ENCODE measurements at places on chromosomes 11 and 22.

DNA sequence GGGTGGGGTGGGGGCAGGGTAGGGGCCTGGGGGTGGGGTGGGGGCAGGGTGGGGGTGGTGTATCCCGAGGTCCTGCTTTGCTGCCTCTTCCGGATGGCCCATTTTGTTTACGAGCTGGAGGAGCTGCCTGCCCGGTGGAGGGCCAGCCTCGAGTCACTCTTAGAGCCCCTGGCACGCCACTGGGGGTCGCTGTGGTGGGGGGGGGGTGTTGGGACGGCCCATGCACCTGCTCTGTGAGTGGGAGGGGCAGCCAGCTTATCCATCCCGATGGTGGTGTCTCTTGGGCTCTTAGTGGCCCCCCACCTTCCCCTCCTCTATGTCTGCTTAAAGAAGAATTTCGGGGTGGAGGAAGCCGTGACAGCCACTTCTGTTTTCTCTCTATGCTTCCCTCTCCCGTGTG lies 24.6 kb downstream of the MRGPRD start:
- DNase-seq, result peak; percentile 12

- DNase-seq, result no peak
Observed at GRCh38 chr22:22219140-22219996, 25.2 kb upstream of the VPREB1 start.

- no peak for DNase-seq
Observed at GRCh38 chr11:88398372-88398771, 60.8 kb upstream of the CTSC start.

DNA sequence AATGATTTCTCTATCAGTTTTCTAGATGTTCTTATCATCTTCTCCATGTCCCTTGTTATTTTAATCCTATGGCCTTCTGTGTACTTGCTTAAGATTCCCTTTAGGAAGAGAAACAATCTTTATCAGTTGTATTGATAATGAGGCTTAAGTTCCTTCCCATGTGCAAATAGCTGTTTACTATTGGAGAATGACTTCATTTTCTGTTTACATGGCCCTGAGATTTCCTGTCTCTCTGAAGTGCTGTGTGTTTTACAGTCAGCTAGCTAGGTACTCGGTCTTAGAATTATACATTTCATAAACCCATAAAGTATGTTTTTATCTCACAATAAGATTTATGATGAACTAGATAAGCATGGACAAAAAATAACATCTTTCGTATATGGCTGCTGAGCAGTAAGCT lies 67.5 kb upstream of the CCDC179 start:
- DNase-seq, result no peak

GRCh38 chr11:116062129-116062489 lies 557.9 kb upstream of the CADM1 start:
- no peak for DNase-seq

GRCh38 chr11:75820645-75821044 lies 5.6 kb downstream of the UVRAG start:
- DNase-seq, result no peak

- DNase-seq, result no peak
Observed at GRCh38 chr11:9862981-9863380, 199.1 kb downstream of the SWAP70 start.

GRCh38 chr11:96074551-96075310 lies 150.8 kb upstream of the MTMR2 start:
- no peak for DNase-seq

- DNase-seq, result no peak
Observed at GRCh38 chr22:50282361-50283155, 12.4 kb upstream of the MAPK11 start.

- no peak for DNase-seq
Observed at GRCh38 chr11:57214494-57214893, 22.6 kb downstream of the APLNR start.

DNA sequence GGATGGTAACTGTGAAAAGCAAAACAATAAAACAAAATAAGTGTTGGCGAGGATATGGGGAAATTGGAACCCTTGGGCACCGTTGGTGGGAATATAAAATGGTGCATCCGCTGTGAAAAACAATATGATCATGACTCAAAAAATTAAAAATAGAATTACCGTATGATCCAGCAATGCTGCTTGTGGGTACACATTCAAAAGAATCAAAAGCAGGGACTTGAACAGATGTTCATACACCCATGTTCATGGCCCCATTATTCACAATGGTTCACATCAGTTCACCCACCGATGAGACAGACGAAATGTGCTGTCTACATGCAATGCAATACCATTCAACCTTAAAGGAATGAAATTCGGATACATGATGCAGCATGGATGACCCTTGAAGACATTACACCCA lies 1.2 kb upstream of the DERL3 start:
- DNase-seq, result no peak

DNA sequence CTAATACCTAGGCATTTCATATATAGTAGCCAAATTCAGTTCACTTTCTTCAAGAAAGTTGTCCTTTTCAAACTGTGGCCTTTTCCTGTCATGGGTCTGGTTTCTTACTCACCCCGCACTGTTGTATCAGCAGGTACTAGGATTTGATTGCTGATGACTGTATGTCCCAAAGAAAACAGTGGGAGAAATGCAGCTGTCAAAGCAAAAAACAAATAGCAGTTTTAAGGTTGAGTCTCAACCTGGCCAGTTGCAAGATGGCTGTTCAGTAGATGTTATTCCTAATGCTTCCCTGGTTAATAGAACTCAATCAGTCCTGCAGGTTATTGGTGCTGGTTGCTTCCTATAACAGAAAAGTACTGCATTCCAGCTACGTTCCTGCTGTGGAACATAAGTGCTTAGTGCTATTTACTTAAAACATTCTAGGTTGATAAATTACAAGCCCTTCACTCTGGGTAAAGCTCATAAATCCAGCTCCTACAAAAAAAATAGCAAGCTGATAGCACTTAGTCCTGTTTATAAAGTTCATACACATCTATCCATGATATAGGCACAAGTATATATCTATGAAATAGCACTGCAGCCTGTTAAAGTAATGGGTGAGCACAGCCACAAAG lies 26.6 kb downstream of the NF2 start:
- DNase-seq, result no peak

DNA sequence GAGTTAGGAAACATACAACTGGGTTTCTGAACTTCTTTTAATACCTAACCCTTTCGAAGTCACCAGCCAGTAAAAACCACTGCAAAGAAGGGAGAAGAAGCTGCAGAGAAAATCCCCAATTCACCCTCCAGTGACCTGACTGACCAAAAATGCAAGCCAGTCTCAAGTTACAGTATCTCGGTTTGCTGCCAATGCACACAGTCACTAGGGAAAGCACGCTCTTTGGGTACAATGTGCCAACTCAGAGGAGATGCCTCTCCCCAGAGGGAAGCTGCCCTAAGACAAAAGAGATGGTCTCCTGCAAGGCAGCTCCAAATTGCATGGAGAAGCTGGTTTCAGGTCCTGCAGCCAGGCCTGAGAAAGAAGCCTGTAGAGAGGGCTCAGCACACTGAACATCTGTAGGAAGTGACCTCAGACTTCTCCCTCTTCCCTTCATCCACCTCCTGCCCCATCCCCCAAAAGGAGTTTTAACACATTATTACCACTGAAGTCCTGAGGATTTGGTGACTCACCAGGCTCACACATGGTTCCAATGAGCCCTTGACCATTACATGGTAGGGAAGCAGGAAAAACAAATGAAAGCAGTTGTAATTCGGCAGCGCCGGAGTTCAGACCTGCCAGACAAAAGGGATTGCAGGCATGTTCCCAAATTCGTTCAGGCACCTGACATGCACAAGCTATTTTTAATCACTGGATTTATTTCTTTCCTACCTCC lies 90.1 kb downstream of the ETS1 start:
- DNase-seq, result no peak

DNA sequence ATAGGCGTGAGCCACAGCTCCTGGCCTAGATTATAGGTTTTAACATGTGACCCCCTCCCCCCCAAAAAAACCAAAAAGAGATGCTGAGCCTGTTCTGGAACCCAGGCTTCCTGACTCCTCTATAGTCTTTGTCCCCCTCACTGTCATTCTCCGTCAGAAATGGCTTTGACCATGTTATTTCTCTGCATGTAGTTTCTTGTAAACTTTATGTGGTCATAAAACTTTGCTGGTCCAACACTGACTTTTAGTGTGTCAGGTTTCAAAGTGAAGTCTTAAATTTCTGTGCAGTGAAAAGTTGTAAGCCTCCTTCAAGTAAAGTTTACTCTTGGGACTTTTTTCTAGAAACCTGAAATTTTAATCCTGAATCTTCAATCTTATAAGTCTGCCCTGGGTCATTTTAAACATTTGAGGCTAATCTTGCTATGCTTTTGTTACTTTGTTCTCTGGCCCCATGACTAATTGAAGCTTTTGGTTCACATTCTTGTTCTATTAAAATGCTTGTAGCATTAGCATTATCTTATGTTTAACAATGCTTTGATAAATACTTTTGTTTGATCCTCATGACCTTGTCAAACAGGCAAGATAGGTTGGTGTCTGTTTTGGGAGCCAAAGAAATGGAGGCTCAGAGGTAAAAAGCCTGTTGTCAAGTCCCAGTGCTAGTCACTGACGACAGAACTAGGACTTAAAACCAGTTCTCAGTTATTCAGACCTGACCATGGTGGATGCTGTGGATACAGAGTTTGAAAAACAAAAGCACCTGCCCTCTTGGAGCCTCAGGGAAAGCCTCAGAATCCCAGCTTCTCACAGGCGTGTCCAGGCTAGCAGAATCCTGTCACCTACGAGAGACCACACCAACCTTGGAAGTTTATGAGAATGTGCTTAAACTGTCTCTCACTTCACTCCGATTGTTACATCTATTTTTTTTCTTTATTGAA lies 87.7 kb upstream of the HORMAD2 start:
- DNase-seq, result no peak

DNA sequence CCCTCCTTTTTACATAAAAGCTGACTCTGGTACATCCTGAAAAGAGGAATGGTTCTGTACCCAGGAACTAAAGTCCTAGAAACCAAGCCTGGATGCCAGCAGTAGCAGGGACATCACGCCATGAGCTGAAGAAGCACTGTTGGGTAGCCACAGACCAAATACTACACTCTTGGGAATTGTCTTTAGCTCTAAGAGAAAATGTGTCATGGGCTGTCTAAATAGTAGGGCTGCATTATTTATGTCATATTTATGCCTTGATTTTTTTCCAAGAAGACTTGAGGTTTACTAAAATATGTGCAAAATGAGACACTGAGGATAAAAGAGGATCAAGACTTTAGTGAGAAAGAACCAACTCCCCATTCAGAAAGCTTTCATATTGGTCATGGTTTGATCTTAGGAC lies 213.6 kb downstream of the RAB38 start:
- DNase-seq, result no peak

DNA sequence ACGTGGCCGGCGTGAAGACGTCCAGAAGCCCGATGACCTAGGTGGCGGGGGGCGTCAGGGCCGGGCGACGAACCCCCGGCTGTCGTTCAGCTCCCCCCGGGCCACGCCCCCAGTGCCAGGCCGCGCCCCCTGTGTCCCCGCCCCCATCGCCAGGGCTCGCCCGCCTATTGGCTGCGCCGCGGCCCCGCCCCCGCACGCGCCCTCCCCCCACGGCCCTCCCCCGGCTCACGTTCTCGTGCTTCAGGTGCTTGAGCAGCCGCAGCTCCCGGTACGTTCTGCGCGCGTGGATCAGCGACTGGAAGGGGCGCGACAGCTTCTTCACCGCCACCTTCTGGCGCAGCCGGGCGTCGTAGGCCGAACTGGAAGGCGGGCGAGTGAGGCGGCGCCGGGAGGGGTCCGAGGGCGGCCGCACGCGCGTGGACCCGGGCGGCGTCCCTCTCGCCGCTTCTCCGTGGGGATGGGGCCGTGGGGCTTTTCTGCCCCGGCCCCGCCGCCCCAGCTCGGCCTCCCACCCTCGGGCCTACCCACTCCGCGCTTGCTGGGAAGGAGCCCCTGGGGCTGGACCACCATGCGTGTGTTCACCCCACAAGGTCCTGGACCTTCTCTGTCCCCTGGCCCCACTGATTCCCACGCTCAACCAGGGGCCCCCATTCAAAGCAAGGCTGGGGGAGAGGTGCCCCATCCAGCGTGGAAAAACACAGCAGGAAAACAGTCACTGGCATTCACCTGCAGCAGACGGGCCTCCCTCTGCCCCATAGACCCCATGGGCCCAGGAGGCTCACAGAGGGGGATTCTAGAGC lies 2.4 kb downstream of the MAPK11 start:
- peak; percentile 45 for DNase-seq

DNA sequence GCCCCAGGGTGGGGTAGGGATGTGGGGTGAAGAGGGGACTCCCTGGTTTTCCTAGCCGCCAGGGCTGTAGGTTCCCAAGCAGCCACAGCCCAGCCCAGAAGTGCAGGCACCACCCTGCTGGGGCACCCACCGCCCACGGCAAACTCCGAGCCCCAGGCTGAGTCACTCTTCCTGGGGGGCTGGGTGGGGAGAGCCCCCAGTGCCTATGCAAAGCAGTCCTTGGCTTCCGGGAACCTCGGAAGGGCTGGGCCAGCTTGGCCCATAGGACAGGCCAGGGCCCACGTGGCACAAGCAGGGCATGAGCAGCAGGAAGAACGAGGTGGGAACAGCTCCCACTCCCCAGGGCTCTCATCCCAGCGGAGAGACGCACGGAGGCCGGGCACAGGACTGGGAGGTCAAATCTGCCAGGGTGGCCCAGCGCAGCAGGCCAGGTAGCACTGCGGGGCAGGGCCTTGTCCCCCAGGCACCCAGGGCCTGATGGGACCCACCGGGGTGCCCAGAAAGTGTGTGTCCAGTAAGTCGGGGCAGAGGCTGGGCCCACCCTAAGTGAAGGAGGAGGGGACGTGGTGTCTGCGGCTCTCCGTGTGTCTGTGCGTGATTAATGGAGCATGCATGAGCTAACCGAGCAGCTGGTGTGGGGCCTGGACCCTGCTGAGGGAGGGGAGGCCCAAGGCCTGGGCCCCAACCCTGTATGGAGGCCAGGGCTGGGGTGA lies 4.6 kb upstream of the IL17REL start:
- DNase-seq, result peak; percentile 71

- DNase-seq, result no peak
Observed at GRCh38 chr11:13620063-13620462, 48.4 kb upstream of the FAR1 start.

DNA sequence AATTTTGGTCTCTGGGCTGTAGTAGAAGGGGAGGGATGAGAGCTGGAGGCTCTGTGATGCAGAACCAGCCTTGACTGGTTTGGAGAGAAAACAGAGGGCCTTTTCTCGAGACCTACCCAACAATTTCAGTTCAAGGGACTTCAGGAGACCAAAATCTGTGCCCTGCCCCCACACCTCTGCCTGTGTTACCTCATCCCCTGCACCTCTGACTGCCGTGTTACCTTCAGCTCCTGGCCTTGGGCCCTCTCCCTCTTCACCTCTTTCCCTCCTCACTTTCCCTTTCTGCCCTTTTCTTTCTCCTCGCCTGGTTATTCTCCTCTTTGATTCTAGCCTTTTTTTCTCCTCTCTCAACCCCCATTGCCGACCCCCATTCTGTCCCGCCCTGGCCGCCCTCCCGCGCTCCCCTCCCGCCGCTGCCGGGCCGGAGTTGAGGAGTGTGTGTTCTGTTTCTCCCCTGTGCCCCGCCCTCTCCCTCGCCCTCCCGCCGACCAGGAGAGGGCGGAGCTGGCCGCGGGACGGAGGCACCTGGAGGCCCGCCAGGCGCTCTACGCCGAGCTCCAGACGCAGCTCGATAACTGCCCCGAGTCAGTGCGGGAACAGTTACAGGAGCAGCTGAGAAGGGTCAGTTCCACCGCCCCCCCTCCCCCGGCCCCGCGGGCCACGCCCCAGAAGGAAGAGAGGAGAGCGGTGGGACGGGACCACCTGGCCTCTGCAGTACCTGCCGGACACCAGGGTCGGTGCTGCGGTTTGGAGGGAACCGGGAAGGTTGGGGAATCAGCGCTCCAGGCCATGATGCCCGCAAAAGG lies 27.2 kb downstream of the PHLDB1 start:
- no peak for DNase-seq

- DNase-seq, result no peak
Observed at GRCh38 chr11:5983443-5983842, 3.3 kb downstream of the OR52L1 start.

- DNase-seq, result no peak
Observed at GRCh38 chr22:32531931-32532819, 57.6 kb downstream of the FBXO7 start.
